ENCODE measurements at places on chromosomes 7 and 10. TPM values are rescaled to one million over a fixed set of nuclear protein-coding genes. Genes with fewer than 3 reads are reported as not detected.

- H3K27me3 ChIP-seq: peaks cover 20% of the 10 kb centered on the region
- no peaks in the 10 kb centered on the region for H3K36me3 ChIP-seq
- no peak overlapping the region for H3K27ac ChIP-seq
- H3K4me3 ChIP-seq: no peak overlapping the region
- H3K4me1 ChIP-seq: no peaks in the 10 kb centered on the region
Measured at GRCh38 chr7:50396856-50397255, 53.3 kb downstream of the FIGNL1 start.

TRPV5 gene
- total RNA-seq: not detected

GRCh38 chr7:24496036-24496435 lies 77.2 kb upstream of the PALS2 start:
- no peaks in the 10 kb centered on the region for H3K4me1 ChIP-seq
- DNase-seq: no peak
- no peak overlapping the region for H3K27ac ChIP-seq
- no peaks in the 10 kb centered on the region for H3K27me3 ChIP-seq

- no peaks in the 10 kb centered on the region for H3K27me3 ChIP-seq
- H3K27ac ChIP-seq: no peak overlapping the region
- DNase-seq: no peak
- H3K36me3 ChIP-seq: no peaks in the 10 kb centered on the region
Measured at GRCh38 chr7:53340220-53340619, 304.8 kb downstream of the POM121L12 start.

- peak overlapping the region; percentile 94 for H3K27ac ChIP-seq
- peak; percentile 27 for DNase-seq
- peaks cover 70% of the 10 kb centered on the region for H3K36me3 ChIP-seq
- peaks cover 97% of the 10 kb centered on the region for H3K4me1 ChIP-seq
Measured at GRCh38 chr7:134787064-134787463, 7.6 kb downstream of the CALD1 start.

- no peaks in the 10 kb centered on the region for H3K27me3 ChIP-seq
- H3K36me3 ChIP-seq: no peaks in the 10 kb centered on the region
- no peaks in the 10 kb centered on the region for H3K4me1 ChIP-seq
- no peak for DNase-seq
- no peak overlapping the region for H3K4me3 ChIP-seq
- no peak overlapping the region for H3K27ac ChIP-seq
Measured at GRCh38 chr7:145700488-145700887, 416.1 kb upstream of the CNTNAP2 start.

INMT gene
- 1.5 TPM for total RNA-seq

PCLO gene
- total RNA-seq: under 0.01 TPM
